ENCODE measurements at places on chromosomes 6 and 20.

DNA sequence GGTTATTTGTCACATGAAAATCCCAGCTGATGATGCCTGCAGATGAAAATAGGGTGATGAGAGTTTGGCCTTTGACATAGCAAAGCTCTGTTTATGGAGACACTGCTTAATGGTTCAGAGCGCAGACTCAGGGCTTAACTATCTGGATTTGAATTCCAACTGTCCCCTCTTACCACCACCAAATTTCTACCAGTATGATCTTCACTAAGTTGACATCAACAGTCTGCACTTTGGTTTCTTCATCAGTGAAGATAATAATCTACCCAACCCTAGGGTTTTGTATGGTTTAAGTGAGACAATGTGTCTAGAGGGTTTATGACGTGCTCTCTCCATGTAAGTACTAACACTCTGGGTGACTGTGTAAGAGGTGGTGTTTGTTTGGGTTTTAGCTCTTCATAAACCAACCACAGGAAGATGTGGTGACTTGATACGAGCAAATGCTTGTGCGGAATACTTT is 151.4 kb upstream of the TNFAIP3 start:
- no peak for DNase-seq

GRCh38 chr6:81984599-81984998 is 232.1 kb upstream of the TENT5A start:
- DNase-seq = no peak

DNA sequence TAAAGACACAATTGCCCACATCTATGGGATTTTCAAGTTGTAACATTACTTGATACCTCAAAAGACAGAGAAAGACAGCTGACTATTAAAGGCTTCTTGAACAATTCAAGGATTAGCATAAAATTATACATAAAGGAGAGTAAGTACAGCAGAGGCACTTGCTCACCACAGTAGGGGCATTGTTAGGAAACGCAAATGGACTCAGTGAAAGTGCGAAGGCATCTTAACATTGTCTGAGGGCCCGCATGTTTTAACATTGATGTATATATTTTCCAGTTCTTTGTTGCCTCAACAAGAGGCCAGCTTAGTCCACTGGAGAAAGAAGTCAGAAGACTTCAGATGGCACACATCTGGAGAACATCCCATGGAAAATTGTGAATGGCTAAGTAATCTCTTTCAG is 115.4 kb downstream of the SIM1 start:
- DNase-seq = no peak

DNA sequence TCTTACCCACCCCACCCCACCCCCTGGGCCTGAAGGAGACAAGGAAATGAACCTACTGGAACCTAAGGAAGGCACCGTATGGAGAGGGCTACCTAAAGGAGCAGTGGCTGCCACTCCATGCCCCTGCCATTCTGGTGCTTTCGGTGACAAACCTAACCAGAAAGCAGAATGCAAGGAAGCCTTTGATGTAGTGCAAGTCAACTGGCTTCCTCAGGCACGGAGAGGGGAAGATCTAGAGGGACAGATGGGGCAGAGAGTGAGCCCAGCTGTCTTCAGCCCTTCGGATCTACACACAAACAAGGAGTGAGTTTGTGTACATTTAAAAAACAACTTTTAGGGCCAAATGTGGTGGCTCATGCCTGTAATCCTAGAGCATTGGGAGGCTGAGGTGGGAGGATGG is 39.5 kb downstream of the PPP1R16B start:
- DNase-seq = no peak

- no peak for DNase-seq
Observed at GRCh38 chr6:109465772-109466171, 10.2 kb upstream of the MICAL1 start.

DNA sequence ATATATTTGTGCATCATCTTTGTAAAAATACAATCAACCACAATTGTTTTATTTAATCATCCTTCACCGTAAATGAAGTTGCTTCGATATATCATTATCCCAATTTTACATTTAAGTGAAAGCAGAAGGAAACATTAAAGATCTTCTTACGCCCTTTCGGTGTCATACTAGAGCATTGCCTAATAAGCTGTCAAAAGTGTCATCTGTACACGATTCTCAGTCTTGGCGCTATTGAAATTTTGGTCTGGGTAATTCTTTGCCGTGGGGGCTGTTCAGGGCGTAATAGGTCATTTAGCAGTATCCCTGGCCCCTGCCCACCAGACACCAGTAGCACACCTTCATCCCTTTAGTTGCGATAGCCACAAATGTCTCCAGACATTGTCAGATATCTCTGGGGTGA is 40.4 kb upstream of the TMEM170B start:
- DNase-seq = peak; percentile 71

- DNase-seq = no peak
Observed at GRCh38 chr20:63441136-63442099, 31.0 kb downstream of the KCNQ2 start.

DNA sequence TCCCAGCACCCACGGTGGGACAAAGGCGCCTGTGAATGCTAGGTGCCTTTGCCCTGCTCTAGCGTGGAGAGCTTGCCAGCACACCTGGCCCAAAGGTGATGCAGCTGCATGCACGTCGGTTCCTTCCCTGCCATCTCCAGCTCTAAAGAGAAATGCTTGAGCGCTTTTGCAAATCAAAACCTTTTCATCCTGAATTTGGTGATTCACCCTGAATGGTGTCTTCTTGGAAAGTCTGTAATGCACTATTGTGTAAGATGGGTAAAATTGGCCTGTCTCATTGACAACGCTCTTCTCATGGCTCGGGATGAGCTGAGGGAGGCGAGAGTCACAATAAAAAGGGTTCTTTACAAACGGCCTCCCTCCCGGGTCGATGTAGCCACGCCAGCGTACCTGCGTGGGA is 103.1 kb upstream of the ID4 start:
- DNase-seq = no peak

GRCh38 chr20:54184071-54184470 is 10.3 kb upstream of the CYP24A1 start:
- DNase-seq = no peak

- no peak for DNase-seq
Observed at GRCh38 chr6:160412993-160413392, 64.8 kb downstream of the SLC22A3 start.

DNA sequence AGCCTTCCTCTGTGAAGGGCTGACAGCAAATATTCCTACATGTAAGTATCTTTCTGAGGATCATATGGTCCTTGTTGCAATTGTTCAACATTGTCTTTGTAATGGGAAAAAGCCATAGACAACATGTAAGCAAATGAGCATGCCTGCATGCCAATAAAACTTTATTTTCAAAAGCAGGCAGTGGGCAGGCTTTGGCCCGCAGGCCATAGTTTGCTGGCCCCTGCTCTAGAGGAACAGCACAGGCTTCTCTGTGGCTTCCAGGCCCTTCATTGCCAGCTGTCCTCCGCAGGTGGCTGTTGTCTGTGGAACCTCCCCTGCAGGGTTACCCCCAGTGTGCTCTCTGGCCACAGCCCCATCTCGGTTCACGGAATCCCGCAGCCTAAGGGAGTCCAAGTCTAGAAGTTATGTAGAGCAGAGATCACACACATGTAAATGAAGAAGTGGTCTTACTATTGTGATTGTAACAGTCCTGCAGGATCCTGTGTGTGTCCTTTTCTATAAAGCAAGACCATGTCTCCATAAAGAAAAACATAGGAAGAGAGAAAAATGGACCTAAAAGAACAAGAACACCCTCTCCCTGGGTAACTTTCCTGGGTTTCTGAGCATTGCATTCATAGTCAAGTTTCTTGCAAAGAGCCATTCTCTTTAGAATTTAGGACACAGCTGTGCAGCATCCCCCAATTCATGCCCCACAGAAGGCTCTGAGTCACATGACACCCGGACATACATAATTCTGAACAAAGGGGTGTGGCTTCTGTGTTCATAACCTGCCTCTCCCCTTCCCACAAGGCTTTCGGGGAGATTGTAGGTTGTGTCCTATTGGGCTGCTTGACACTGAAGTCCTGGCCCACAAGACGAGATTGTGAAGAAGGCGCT is 10.0 kb downstream of the UNC93A start:
- DNase-seq = no peak

- DNase-seq = peak; percentile 65
Observed at GRCh38 chr6:12637960-12638641, 78.5 kb upstream of the PHACTR1 start.

GRCh38 chr6:104771258-104771832 is 88.4 kb downstream of the HACE1 start:
- peak; percentile 8 for DNase-seq

DNA sequence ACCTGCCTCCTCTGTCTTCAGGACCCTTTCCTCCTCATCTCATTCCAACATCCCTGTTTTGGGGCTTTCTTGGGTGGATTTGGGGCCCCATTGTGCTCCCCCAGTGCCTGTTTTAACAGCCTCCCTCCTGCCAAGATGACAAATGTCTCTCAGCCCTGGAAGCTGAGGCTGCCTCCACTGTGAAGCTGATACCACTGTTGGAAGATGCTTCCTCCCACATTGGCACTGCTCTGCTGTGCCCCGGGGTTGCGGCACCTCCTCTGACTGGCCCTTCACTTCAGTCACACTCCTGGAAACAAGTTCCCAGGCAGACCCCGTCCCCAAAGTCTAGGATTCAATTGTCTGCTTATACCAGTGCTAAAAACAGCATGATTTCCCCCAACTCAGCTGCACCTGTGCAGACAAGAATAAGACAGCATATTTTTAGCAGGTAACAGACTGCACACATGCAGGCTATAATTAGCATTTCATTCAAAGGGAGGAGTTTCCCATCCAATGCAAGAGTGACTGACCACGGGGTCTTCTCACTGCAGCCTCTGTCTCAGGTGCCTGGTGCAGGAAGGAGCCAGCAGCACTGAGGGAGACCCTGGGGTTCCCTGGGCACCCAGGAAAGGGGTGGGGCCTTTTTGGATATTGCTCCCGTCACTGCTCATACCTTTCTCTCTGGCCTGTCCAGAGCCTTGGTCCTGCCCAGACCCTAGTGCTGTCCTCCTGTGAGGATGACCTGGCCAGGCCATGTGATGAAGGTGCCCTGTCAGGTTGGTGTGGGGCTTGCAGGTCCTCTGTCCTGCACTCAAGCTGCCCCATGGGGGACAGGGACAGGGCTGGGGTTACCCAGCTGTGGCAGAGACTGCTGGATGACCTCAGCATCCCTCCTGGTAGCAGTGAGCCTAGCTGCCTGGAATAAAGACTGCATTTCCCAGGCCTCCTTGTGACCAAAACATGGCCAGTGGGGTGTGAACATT is 31.5 kb upstream of the SULF2 start:
- DNase-seq = no peak

GRCh38 chr6:65123521-65123920 is 583.5 kb downstream of the EYS start:
- DNase-seq = no peak

- no peak for DNase-seq
Observed at GRCh38 chr20:53343448-53343847, 250.2 kb downstream of the ZNF217 start.

GRCh38 chr6:116267836-116268588 is 11.7 kb downstream of the TSPYL1 start:
- DNase-seq = no peak

GRCh38 chr6:28683945-28684538 is 158.4 kb downstream of the GPX5 start:
- DNase-seq = no peak

DNA sequence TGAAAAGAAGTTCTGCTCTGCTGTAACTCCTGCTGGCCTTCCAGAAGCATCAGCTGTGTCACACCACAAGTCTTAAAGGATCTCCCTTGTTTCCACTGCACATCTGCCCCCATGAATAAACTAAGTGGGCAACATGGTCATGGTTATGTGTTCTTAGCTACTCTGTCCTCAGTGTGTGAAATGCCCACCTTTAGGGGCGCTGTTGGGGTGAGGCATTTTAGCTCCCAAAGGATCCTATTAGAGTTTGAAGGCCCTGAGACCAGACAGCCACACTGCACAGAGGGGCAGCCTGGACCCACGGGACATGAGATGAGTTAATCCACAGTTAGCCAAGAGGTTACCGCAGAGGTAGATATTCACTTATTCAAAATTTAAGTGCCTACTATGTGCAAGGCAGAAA is 294.3 kb upstream of the QKI start:
- no peak for DNase-seq

- DNase-seq = no peak
Observed at GRCh38 chr6:69936674-69937363, 70.5 kb downstream of the COL19A1 start.

- DNase-seq = no peak
Observed at GRCh38 chr6:28323813-28324424, 12.0 kb downstream of the ZSCAN31 start.

GRCh38 chr6:111406200-111406721 is 76.8 kb downstream of the REV3L start:
- peak; percentile 98 for DNase-seq

- peak; percentile 22 for DNase-seq
Observed at GRCh38 chr6:33700391-33701050, 11.0 kb downstream of the UQCC2 start.

DNA sequence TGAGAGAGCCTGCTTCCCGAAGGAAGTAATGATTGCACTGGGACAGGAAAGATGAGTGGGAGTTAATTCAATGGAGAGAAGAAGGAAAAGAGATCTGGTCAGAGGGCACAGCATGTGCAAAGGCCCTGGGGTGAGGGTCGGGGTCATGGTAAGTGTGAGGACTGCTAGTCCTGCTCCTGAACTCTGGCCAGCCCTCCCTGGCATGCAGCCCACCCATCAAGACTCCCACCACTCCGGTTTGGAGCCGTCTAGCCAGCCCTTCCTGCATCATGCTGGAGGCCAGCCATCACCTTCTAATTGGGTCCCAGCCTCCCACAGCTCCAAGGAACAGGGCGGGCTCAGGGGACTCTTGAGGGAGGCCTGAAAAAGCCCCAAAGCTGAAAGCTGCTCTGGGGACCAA is 42.1 kb downstream of the SRSF3 start:
- no peak for DNase-seq

DNA sequence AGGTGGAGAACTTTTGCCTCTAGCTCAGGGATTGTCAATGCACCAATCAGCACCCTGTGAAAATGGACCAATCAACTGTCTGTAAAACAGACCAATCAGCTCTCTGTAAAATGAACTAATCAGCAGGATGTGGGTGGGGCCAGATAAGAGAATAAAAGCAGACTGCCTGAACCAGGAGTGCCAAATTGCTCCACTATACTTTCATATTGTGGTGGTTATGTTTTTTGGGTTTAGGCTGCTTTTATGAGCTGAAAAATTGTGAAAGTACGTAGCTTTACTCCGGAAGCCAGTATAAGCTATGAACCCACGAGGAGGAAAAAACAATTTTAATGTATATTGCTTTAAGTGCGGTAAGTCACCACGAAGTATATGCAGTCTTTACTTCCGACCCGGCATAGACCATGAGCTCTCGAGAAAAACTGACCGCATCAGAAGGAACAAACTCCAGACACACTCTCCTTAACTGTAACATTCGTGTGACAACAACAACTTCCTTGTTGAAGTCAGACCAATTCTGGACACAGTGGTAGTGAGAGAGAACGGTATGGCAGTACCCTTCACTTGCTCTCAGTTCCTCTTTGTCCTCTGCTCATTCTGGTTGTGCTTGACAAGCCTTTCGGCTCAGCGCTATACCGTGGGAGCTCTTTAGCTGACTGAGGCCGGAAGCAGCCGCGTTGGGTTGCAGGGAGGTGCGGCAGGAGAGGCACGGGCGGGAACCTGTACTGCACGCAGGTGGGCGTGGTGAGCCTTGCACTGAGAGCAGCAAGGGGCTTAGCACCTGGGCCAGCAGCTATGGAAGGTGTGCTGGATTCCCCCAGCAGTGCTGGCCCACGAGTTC is 81.9 kb upstream of the E2F3 start:
- peak; percentile 94 for DNase-seq

GRCh38 chr6:55833284-55833683 is 42.1 kb downstream of the BMP5 start:
- no peak for DNase-seq

GRCh38 chr6:11538052-11538818 is 686 bp downstream of the TMEM170B start:
- DNase-seq = no peak
